ENCODE measurements at places on chromosomes 3 and 15. TPM values are rescaled to one million over a fixed set of nuclear protein-coding genes. Genes with fewer than 3 reads are reported as not detected.

DNA sequence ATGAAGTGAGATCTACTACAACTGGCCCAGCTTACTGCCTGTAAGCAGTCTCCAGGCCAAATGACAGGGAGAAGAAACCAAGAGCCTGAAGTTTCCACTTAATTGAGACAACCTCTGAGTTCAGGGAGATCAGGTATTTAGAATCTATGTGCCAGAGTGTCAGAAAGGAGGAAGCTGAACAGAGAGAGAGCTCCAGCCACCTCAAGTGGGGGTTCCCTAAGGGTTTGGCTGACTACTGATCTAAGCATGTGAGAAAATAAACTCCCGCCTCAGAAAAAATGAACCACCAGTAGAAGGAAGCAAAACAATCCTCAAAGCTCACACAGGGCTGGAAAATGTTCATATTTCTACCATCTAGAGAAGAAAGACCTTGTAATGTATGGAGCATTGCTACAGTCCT, 25.0 kb downstream of the ADAM10 start:
- peaks cover 33% of the 10 kb centered on the region for H3K4me1 ChIP-seq
- no peak for DNase-seq
- H3K4me3 ChIP-seq, result no peak overlapping the region
- peak overlapping the region; percentile 29 for H3K27ac ChIP-seq
- no peaks in the 10 kb centered on the region for H3K27me3 ChIP-seq
- no peaks in the 10 kb centered on the region for H3K36me3 ChIP-seq

GRCh38 chr3:88033079-88033478, 25.7 kb downstream of the CGGBP1 start:
- no peaks in the 10 kb centered on the region for H3K36me3 ChIP-seq
- H3K27me3 ChIP-seq, result no peaks in the 10 kb centered on the region
- H3K4me3 ChIP-seq, result no peak overlapping the region
- H3K27ac ChIP-seq, result no peak overlapping the region
- H3K4me1 ChIP-seq, result peaks cover 14% of the 10 kb centered on the region
- DNase-seq, result no peak

DNA sequence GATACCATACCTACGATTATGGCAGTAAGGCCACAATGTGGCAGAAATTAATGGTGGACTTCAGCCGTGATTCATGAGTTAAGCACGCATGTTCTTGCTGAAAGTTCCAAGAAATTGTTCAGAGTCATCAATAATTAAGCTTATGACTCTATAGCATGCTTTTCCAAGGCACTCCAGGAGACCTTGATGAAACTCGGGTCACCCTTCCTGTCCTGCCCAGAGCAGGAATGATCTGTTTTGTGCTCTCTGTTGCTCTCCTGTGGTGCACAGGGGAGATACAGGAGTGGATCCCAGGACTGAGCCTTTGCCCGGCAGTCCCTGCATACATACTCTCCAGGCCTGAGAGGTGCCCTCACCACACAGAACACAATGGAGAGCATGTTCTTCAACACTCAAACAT, 141.6 kb upstream of the SLC2A2 start:
- no peak overlapping the region for H3K27ac ChIP-seq
- no peak for DNase-seq
- peaks cover 19% of the 10 kb centered on the region for H3K36me3 ChIP-seq
- peaks cover 22% of the 10 kb centered on the region for H3K4me1 ChIP-seq
- no peaks in the 10 kb centered on the region for H3K27me3 ChIP-seq

GRCh38 chr3:149621218-149622005, 36.4 kb downstream of the WWTR1 start:
- H3K4me1 ChIP-seq, result peaks cover 10% of the 10 kb centered on the region
- DNase-seq, result no peak
- peak overlapping the region; percentile 67 for H3K27ac ChIP-seq
- no peaks in the 10 kb centered on the region for H3K36me3 ChIP-seq

GRCh38 chr3:147712357-147712756, 303.2 kb downstream of the ZIC1 start:
- no peak for DNase-seq
- no peaks in the 10 kb centered on the region for H3K4me1 ChIP-seq
- H3K27me3 ChIP-seq, result no peaks in the 10 kb centered on the region
- peaks cover 11% of the 10 kb centered on the region for H3K36me3 ChIP-seq
- H3K27ac ChIP-seq, result no peak overlapping the region
- no peak overlapping the region for H3K4me3 ChIP-seq

DNA sequence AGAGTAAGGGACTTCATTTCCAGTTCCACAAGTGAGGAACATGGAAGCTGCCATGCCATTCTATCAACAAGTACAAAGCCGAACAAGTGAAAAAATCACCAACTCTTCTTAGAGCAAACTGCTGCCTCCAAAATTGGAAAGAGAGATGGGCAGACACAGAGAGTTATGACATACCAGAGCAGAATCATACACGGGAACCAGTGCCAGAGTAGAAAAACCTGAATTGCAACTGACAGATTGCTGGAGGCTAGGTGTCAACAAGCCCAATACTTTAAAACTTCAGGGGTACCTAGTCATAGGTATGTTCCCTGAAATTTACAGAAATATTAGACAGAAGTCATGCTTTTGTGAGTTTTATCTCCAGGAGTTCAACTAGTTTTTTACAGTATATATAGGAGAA, 62.0 kb downstream of the TTBK2 start:
- peaks cover 5% of the 10 kb centered on the region for H3K36me3 ChIP-seq
- no peak overlapping the region for H3K4me3 ChIP-seq
- no peaks in the 10 kb centered on the region for H3K27me3 ChIP-seq

DNA sequence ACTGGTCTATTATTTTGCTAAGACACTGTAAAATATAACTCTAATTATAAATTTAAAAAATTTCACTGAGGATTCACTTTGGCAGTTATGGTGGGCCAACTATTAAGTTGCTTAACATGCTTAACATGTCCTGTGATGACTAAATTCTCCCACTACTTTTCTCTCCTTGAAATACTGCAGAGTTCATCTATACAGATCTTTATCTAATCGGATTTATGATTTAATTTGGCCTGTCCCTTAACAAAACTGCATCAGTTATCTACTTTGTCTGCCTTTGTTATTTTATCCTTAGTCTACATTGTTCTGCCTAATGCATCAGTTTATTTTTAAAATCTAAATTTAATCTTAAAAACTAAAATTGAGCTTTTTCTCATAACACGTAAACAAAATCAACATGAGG, 26.4 kb downstream of the CD96 start:
- peaks cover 55% of the 10 kb centered on the region for H3K4me1 ChIP-seq
- H3K4me3 ChIP-seq, result no peak overlapping the region
- no peak overlapping the region for H3K27ac ChIP-seq
- no peaks in the 10 kb centered on the region for H3K27me3 ChIP-seq
- DNase-seq, result no peak

DNA sequence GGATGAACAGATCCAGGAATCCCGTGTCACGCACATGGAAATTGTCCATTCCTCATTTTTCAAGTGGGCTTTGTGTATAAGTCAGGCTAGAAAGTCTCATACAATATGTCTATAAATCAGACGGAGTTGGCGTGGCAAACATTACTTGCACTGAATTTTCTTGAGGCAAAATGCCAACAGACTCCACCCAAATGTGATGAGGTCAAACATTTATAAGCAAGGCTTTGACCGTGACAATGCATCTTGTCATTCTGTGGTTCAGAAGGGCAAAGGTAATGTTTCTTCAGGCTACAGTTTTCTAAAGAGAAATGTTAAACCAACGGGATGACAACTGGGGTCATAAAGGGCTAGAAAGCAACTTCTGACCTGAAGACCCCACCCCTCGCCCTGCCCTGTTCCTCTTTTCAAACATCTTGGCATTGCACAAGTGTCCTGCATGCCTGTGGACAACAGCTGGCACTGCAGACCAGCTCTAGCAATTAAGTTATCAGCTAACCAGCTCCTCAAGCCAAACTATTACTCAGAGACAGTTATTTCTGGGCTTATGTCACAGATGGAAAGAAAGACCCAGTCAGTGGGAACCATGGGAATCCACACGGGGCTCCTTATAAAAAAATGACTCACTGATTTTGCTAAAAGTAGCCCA, 36.5 kb upstream of the SPTBN5 start:
- DNase-seq, result no peak
- no peaks in the 10 kb centered on the region for H3K36me3 ChIP-seq
- no peaks in the 10 kb centered on the region for H3K27me3 ChIP-seq

DNA sequence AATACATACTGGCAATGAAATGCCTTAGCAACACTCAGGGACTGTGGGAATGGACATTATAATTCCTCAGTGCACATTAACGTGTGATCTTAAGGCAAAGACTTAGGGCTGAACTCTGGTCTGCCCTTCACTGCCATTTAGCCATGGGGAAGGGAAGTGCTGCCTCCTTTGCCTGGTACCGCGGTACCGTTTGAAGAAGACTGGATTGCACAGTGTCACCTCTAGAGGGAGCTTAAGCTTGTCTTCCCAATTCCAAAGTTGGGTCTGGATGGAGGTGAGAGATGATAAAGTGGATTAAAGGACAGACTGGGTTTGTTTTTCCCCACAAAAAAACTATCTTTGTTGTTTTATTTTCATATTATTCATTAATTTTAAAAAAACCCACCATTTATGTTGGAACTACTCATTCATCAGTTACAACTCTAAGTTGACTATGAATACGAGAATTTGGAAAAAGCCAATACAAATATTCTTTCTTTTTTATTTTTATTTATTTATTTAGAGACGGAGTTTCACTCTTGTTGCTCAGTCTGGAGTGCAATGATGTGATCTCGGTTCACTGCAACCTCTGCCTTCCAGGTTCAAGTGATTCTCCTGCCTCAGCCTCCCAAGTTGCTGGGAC, 60.0 kb upstream of the SYN2 start:
- H3K4me1 ChIP-seq, result no peaks in the 10 kb centered on the region
- H3K36me3 ChIP-seq, result no peaks in the 10 kb centered on the region
- H3K4me3 ChIP-seq, result no peak overlapping the region
- DNase-seq, result no peak
- no peak overlapping the region for H3K27ac ChIP-seq

- H3K27ac ChIP-seq, result no peak overlapping the region
- H3K4me3 ChIP-seq, result peak overlapping the region; percentile 84
- peaks cover 6% of the 10 kb centered on the region for H3K4me1 ChIP-seq
- no peaks in the 10 kb centered on the region for H3K36me3 ChIP-seq
- peaks cover 34% of the 10 kb centered on the region for H3K27me3 ChIP-seq
Measured at GRCh38 chr3:50675179-50676030, 678 bp downstream of the DOCK3 start.

GRCh38 chr15:77856705-77857346, 220.7 kb downstream of the TBC1D2B start:
- H3K4me1 ChIP-seq, result no peaks in the 10 kb centered on the region
- H3K4me3 ChIP-seq, result no peak overlapping the region
- peaks cover 14% of the 10 kb centered on the region for H3K27me3 ChIP-seq
- H3K36me3 ChIP-seq, result no peaks in the 10 kb centered on the region
- DNase-seq, result peak; percentile 25

DNA sequence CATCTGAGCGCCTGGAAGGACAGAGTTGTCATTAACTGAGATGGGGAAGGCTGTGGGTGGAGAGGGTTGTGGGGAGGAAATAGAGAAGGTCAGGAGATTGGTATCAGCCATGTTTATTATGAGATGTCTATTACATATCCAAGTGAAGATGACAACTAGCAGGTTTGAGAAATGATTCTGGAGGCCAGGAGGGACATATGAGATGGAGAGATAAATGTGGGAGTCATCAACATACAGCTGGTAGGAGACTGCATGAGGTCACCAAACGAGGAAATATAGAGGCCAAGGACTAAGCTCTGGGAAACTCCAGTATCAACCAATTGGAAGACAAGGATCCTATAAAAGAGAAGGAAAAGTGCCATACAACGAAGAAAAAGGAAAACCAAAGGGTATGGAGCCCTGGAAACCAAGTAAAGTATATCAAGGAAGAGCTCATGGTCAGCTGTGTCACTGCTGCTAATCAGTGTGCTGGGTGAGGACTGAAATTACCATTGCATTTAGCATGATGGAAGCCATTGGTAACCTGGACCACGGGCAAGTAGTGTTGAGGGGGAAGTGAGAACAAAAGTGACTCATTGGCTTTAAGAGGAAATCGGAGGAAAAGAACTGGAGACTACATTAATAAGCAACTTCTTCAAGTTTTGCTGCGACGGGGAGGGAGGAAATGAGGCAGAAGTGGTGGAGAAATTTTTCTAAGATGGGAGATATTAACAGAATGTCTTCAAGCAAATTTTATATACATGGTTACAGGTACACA, 14.0 kb upstream of the UACA start:
- no peaks in the 10 kb centered on the region for H3K36me3 ChIP-seq
- H3K27ac ChIP-seq, result no peak overlapping the region
- DNase-seq, result no peak
- no peak overlapping the region for H3K4me3 ChIP-seq
- peaks cover 22% of the 10 kb centered on the region for H3K27me3 ChIP-seq

DNA sequence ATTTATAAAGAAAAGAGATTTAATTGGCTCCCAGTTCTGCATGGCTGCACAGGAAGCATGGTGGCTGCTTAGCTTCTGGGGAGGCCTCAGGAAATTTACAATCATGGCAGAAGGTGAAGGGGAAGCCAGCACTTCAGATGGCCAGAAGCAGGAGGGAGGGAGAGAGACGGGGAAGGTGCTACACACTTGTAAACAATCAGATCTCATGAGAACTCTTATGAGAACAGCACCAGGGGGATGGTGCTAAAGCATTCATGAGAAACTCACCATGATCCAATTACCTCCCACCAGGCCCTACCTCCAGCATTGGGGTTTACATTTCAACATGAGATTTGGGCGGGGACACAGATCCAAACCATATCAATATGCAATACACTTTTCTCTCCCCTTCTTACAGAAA, 73.7 kb downstream of the ECT2 start:
- H3K36me3 ChIP-seq, result peaks cover 5% of the 10 kb centered on the region
- H3K27me3 ChIP-seq, result no peaks in the 10 kb centered on the region
- no peak for DNase-seq

- no peaks in the 10 kb centered on the region for H3K36me3 ChIP-seq
- H3K4me3 ChIP-seq, result no peak overlapping the region
- no peak for DNase-seq
- no peak overlapping the region for H3K27ac ChIP-seq
Measured at GRCh38 chr3:189995129-189995528, 125.6 kb downstream of the P3H2 start.

GRCh38 chr3:12143949-12144504, 14.7 kb downstream of the TIMP4 start:
- no peaks in the 10 kb centered on the region for H3K4me1 ChIP-seq
- DNase-seq, result no peak
- no peak overlapping the region for H3K4me3 ChIP-seq
- H3K36me3 ChIP-seq, result no peaks in the 10 kb centered on the region

Gene DPPA4
- total RNA-seq, result 0.61 TPM

Gene MED12L
- total RNA-seq, result 2.8 TPM

Gene SAMD7
- not detected for total RNA-seq

Gene GRK7
- 0.12 TPM for total RNA-seq

Gene PDE8A
- total RNA-seq, result 27.0 TPM

Gene BFSP2
- not detected for total RNA-seq

Gene PLS1
- 4.0 TPM for total RNA-seq

Gene GOLGA6D
- total RNA-seq, result not detected

Gene RYR3
- not detected for total RNA-seq

Gene ABHD17C
- 4.5 TPM for total RNA-seq

Gene FBXW12
- total RNA-seq, result not detected

Gene OTOL1
- total RNA-seq, result not detected

All from natural killer cell treated with Interleukin-12 subunit alpha and Interleukin-12 subunit beta and Interleukin-15 and Interleukin-18, amount 100 ng/mL, for 72 hours (primary cell).